ENCODE measurements at places on chromosomes 4 and X. TPM values are rescaled to one million over a fixed set of nuclear protein-coding genes. Genes with fewer than 3 reads are reported as not detected.
A peak's percentile ranks its signal among the peaks of the same experiment; 100 is the strongest.

The CENPE gene
- polyA plus RNA-seq, result 14.4 TPM

The PAGE2B gene
- polyA plus RNA-seq, result not detected

The EDA2R gene
- polyA plus RNA-seq, result 1.0 TPM

The SCRG1 gene
- polyA plus RNA-seq, result 0.34 TPM

The TMEM156 gene
- polyA plus RNA-seq, result 3.2 TPM

The GYPB gene
- 1.6 TPM for polyA plus RNA-seq

The GAGE1 gene
- polyA plus RNA-seq, result 0.03 TPM

The PDLIM3 gene
- 4.9 TPM for polyA plus RNA-seq

The PRSS48 gene
- polyA plus RNA-seq, result not detected

The STOX2 gene
- 9.7 TPM for polyA plus RNA-seq

The MAGEA8 gene
- polyA plus RNA-seq, result 0.13 TPM

DNA sequence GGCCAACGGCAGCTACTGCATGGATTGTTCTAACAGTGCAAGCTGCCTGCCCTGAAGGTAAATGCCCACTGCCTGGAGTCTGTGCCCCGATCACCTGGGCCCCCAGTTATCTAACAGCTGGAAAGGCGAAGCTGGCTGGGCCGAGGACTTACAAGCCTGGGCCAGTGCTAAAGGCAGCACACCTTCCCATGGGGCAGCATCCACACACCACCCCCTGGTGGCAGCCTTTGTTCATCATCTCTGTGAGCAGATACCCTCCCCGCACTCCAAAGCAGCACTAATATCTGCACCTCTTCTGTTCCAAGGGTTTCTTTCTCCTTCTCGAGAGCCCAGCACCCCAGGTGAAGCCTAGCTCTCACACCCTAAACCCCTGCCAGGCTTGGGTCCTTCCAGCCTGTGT lies 7.6 kb downstream of the SLC2A9 start:
- no peak for DNase-seq

DNA sequence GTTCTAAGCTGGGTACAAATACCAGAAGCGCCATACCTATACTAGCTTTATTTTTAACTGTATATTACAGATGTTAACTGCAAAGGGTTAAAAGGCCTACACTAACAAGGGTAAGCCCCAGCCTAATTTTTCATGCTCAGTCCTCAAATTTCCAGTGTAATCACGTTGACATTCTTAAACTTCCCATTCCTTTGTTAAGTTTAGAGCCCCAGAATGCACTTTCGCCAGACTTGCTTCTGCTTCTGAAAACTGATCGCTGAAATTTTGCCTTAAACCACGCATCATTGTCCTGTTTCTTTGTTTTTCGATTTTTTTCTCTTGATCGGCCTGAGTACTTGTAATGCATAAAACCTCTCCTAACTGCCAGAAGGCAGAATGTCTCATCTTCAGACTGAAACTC lies 2141.9 kb upstream of the AGA start:
- DNase-seq, result no peak

- no peak for DNase-seq
Observed at GRCh38 chr4:52477191-52477780, 181.8 kb downstream of the USP46 start.

DNA sequence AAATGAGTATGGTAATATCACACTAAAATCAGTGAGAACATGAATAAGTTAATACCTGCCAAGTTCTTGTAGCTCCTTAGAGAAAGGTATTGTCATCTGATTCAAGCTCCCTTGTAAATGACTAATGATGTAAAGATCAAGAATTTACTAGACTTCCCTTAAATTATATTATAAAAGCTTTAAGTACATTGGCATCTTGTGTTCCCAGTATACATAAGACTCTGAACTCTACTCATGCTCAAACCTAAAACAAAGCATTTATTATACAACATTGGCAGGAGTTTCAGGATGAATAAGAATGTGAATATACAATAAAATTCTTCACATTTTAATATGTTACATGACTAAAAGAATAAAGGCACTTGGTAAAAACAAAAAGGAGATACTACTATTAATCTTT lies 126.8 kb upstream of the UNC5C start:
- DNase-seq, result no peak

DNA sequence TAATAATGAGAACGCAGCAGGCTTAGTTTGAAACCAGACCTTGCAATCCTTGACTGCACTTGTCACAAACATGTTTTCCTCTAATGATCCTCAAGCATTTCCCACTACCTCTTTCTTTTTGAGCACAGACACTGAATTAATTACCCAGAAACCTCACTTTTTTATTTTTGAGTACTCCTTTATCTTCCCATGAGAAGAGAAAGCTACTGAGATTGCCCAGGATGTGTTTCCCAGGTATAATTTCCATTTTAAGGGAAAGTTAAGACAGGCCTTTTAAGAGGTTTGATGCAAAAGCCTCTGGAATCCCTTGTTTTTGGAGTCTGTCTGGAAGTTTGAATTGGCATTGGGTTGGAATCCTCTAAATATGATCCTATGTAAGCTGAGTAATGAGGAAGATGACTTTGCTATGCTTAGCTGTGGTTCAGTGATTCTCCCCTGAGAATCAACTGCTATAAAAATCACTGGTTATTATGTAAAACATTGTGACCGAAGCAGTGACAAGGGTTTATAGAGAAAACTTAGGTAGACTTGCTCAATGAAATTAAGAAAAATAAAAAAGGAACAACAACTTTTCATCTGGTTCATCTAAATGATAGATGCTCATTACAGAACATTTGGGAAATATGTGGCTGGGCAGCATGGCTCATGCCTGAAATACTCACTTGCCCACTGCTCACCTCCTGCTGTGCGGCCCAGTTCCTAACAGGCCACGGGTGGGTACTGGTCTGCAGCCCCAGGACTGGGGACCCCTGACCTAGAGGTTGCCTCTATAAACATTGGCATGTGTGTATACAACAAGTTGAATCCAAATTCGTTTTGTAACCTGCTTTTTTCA lies 10.8 kb upstream of the RHOH start:
- DNase-seq, result no peak

GRCh38 chr4:119581190-119581873 lies 47.3 kb downstream of the PDE5A start:
- DNase-seq, result no peak

- DNase-seq, result no peak
Observed at GRCh38 chr4:188612659-188613058, 473.4 kb downstream of the TRIML1 start.

GRCh38 chr4:179372746-179373145 lies 1930.5 kb upstream of the AGA start:
- no peak for DNase-seq

DNA sequence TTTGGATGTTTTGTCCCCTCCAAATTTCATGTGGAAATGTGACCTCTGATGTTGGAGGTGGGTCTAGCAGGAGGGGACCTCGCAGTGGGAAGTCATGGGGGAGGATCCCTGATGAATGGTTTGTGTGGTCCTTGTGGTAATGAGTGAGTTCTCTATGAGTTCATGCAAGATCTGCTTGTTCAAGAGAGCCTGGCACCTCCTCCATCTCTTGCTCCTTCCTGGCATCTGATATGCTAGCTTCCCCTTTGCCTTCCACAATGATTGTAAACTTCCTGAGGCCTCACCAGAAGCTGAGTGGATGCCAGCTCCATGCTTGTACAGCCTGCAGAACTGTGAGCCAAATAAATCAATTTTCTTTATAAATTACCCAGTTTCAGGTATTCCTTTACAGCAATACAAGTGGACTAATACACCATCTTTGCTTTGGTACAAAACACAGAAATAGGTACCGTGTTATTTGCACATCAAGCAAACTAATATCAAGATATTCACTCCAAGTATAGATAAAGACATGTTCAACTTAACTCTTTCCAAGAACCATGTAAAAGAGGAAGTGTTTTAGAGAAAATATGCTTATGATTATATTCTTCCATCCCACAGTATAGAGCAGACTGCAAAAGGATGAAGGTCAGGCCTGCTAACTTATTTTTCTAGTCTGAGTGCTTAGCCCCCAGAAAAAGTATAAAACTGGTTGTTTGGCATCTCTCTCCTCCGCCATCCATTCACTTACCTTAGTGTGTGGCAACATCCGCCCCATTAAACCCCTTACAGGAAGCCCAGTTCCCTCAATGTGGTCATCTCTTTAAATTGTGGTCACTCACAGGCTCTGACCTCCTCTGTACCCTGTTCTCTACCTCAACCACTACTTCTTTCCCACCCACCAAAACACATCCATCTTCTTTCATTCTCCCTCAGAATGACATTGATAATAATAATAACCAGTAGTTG lies 6.7 kb downstream of the ARAP2 start:
- no peak for DNase-seq

GRCh38 chr4:143514497-143514896 lies 995 bp downstream of the SMARCA5 start:
- peak; percentile 52 for DNase-seq

GRCh38 chrX:17632942-17633341 lies 104.4 kb upstream of the SCML1 start:
- no peak for DNase-seq

GRCh38 chr4:73315091-73315490 lies 56.5 kb upstream of the ANKRD17 start:
- DNase-seq, result no peak

DNA sequence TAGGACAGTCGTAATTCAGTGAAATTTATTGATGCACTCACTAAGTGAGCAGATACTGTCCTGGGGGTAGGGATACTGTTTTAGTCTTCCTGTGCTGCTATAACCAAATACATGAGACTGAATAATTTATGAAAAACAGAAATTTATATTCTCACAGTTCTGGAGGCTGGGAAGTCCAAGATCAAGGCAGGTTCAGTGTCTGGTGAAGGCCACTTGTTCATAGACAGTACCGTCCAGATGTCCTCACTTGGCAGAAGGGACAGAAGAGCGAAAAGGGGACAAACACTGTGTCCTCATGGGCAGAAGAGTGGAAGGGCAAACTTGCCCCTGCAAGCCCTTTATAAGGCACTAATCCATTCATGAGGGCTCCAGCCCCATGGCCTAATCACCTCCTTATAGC lies 45.6 kb downstream of the PGRMC2 start:
- no peak for DNase-seq

- no peak for DNase-seq
Observed at GRCh38 chr4:41189076-41189475, 25.3 kb downstream of the APBB2 start.

DNA sequence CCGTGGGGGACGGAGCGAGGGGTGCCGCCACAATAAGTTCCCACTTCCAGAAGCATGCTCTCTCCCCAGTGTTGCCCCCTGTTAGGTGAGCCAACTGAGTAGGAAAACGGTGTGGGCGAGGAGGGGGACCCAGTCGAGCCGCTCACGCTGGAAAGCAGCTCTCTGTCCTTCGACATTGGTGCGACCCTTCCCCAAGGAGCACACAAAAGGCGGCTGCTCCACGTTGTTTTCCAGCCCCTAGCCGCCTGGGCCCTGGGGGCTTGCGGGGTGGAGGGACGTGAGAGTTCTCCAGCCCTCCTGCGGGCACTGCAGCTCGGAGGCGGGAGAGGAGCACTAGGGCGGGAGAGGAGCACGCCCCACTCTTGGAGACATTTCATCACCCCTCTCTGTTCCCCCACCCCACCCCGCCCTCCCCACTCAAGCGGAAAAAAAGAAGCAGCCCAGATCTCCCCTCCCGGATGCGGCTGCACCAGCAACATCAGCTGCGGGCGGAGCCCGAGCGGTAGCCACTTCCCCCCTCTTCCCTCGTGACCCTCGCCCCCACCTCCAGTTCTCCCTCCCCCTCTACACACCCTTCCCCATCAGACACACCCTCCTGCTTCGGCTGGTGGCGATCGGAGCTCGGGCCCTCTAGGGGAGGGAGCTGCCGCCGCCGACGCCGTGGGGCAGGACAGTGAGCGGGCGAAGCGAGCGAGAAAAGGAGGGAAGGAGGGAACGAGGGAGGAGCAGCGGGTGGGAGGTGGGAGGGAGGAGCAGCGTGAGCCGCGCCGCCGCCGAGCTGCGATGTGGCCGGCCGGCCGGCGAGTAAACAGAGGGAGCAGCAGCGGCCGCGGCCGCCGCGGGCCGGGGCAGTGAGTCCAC lies at the start of gene DOCK11:
Gene DOCK11, plus strand, starts transcription at position 755 of the 861 bp plus-strand sequence. CDS start 157 bp downstream, outside the sequence.
- DNase-seq, result no peak

GRCh38 chrX:55342533-55343501 lies 78.1 kb upstream of the PAGE3 start:
- DNase-seq, result no peak

GRCh38 chr4:113591982-113592381 lies 169.6 kb downstream of the CAMK2D start:
- no peak for DNase-seq

DNA sequence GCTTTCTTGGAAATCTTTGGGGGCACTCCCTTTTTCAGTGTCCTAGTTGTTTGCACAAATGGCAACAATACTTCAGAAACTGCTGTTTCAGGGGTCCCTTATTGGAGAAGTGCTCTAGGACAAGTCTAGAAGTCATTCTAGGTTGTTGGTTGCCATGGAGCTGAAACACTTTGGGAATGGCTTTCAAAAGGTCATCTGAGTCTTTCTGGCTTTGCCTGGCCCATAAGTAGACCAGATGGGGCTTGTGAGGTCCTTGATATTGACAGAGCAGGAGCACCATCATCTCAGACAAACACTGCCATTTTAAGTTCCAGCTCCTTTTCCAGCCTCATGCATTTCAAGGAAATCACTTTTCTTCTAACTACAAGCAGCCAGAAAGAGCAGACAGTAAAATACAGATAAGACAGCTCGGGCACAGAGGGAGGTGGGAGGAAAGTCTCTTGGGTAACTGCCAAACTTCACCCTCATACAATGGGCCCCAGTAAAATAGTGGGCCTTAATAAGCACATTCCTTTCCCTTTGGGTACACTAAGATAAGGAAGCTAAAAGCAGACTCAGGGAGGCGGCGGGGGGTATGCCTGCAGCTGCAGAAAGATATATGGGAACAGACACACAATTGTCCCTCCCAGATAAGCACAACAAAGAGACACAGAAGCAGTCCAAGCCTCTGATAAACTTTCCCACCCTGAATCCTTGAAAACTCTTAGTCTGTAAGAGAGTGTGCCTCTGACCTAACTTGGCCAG lies 8.5 kb upstream of the NXF3 start:
- DNase-seq, result no peak

DNA sequence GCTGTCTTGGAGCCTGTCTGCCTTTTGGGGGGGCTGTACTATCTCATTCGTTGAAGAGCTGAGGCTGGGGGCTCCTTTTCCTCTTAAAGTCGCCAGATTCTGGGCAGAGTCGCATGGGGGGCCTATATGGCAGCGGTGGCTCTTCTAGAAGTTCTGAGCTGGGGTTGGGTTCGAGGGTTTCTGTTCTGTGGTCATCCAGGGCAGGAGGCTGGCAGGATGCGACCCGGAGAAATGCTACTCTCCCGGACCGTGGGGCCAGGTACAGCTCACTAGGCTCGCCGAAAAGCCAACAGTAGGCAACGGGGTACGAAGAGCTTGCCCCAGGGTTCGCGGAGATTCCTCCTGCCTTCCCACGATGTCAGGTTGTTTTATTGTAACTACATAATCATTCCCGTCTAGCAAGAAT lies 1.9 kb upstream of the CITED1 start:
- DNase-seq, result no peak

- no peak for DNase-seq
Observed at GRCh38 chr4:159071969-159072765, 30.7 kb upstream of the RAPGEF2 start.
